Stimulated activated CD8-positive, alpha-beta memory T cell treated with anti-CD3 and anti-CD28 coated beads, Interleukin-15, amount 100 ng/mL, for 24 hours (primary cell): ENCODE measurements at places on chromosomes 1 and 21.

DNA sequence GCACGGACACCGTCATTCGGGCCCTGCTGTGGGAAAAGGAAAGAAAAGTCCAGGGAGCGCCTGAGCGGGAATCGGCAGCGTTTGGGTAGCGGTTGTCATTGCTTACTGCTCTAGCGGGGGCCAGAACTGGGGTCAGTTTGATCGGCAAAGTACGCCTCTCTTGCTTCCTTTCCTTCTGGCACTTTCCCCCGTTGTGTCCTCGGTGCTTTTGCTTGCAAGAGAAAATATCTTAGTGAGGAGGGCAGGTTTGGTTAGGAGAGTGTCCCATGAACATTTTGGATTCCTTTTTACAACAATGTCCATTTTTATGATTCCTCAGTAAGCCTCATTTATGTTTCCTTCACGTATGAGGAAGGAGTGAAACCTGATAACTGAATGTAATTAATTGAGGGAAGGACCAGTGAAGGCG is 670 bp downstream of the ST3GAL3 start:
- DNase-seq, result no peak

GRCh38 chr1:147613506-147613905 is 56.8 kb downstream of the ACP6 start:
- DNase-seq, result no peak

DNA sequence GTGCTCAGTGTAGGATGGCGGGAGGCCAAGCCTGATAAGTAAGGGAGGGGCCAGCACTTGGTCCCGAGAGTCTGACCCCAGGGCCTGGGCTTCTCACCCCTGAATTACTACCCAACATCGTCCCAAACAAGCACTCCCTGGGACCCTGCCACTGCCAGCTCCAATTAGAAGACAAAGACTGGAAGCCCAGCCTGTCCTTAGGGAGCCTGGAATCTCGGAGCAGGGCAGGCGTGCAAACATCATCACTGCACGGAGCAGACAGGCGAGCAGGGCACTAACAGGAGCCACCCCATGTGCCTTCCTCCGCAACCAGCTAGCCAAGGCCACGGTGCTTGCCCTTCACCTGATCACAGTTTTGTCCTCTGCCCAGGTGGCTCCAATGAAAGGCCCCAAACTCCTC is 23.2 kb downstream of the KCNAB2 start:
- no peak for DNase-seq

GRCh38 chr21:27688773-27689172 is 721.9 kb upstream of the ADAMTS5 start:
- DNase-seq, result no peak

- DNase-seq, result no peak
Observed at GRCh38 chr1:228092342-228093049, 10.0 kb downstream of the ARF1 start.

GRCh38 chr1:24958766-24959622 is 28.9 kb upstream of the RUNX3 start:
- no peak for DNase-seq
